Fibroblast of skin of right quadriceps (primary cell): ENCODE measurements at places on chromosomes 1 and 21.

DNA sequence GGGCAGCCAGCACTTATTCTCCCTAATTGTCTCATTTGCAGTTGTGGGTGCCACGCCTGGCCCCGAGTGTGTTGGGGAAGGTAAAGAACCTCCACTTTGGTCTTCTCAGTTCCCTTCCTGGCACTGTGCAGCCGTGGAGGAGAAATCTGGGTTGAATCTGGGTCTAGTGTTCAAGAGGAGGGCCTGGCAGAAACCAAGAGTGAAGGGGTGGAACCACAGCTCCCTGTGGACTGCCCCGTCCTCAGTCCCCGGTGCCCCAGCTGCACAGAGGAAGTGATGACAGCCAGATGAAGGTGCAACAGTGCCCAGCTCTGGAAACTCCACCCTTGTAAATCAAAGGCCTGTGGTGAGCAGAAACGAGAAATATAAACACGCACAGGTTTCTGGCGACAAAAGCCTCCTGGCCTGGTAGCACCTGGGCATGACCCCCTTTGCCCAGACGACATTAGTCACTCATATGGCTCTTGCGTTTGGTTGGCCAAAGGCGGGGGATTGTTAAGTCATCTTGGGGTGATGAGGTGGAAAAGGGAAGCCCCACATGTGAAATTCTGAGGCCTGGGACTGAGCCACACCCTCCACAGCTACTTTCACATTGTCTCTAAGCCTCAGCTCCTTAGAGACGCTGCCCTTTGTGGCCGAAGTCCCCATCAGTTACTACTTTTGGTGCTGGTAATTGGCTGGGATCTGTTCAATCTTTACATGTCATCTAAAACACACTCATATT is 4.2 kb upstream of the ECE1 start:
- DNase-seq, result no peak

- DNase-seq, result no peak
Measured at GRCh38 chr1:39854738-39855137, 28.6 kb downstream of the TRIT1 start.

GRCh38 chr1:232590744-232591082 is 39.2 kb downstream of the SIPA1L2 start:
- no peak for DNase-seq

- no peak for DNase-seq
Measured at GRCh38 chr1:2046174-2046917, 3.9 kb upstream of the PRKCZ start.

GRCh38 chr1:89907727-89908212 is 86.9 kb downstream of the LRRC8D start:
- DNase-seq, result peak; percentile 86

DNA sequence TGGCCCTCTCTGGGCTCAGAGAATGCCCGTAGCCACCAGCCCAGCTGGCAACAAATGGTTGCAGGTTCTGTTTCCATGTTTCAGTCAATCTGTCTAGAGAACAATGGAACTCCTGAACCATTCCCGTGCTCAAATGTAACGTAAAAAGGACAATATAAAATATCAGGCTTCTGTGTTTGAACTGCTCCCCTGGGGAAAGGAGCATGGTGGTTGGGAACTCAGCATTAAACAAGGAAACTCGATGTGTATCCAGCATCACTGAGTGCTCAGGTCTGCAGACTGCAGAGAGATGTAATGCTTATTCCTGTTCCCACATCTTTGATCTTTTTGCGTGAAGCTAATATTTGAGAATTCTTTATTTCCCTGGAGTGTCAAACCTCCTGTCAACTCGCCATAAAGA is 326.5 kb downstream of the KIF26B start:
- DNase-seq, result no peak

- DNase-seq, result peak; percentile 58
Measured at GRCh38 chr1:66274634-66275033, 259.3 kb upstream of the SGIP1 start.

DNA sequence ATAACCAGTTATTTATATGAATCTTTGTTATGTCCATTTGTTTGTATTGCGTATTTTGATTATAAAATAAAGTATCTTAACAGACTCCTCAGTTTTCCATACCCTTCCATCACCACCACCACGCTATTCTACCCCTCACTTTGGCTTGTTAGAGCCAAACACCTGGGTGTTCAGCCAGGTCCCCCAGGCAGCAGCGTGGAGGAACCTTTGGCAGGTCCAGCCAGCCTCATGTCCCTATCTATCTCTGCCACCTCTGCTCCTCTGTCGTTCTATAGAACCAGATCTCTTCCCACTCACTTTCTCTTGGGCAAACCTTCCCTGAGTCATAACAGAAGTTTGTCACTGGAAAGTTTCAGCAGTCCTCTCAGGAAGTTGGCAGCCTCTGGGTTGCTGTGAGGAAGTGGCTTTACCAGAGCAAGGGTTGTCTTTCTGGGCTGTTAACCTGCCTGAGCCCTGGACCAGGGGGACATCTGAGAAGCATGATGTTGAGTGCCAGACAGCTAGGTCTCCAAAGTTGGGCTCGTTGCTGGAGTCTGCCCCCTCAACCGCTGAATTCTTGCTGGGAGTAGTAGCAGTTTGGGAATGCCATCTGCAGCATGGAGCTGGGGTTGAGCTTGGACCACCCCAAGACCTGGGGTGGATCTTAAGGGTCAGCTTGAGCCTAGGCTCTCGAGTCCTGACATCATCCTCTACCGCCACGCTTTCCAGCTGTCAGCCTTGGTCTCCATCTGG is 996 bp upstream of the SH3BGRL3 start:
- DNase-seq, result peak; percentile 54

DNA sequence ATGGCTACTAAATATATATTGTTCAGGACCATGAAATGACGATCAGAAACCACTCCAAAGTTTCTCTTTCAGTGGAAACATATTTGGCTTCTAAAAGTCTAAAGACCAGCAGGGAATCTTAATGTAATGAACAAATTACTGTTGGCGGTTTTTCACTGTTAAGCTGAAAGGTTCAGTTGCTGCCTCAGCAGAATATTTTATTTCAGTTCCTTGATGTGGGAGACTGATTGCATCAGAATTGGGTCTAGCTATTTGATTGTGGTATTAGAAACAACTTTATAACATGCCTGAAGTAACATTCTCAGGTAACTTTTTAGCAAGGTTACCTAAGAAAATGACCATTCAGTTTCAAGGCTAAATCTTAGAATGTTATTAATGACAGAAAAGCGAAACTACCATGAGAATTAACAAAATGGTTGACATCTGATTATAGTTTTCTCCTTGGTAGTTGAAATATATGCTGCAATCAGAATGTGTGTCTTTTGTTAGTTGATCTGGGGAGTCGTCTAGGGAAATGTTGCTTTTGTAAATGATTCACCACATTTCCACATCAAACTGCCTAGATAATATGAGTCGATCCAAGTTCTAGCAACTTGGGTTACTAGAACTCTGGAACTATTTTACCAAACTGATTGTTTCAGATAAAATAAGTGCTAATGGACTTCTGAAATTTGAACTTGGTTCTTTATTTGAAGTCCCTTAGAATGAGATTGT is 200.4 kb downstream of the HMCN1 start:
- DNase-seq, result peak; percentile 81

- no peak for DNase-seq
Measured at GRCh38 chr1:20223106-20223505, 36.8 kb upstream of the PLA2G2C start.

GRCh38 chr1:31244326-31244725 is 4.6 kb upstream of the NKAIN1 start:
- no peak for DNase-seq

DNA sequence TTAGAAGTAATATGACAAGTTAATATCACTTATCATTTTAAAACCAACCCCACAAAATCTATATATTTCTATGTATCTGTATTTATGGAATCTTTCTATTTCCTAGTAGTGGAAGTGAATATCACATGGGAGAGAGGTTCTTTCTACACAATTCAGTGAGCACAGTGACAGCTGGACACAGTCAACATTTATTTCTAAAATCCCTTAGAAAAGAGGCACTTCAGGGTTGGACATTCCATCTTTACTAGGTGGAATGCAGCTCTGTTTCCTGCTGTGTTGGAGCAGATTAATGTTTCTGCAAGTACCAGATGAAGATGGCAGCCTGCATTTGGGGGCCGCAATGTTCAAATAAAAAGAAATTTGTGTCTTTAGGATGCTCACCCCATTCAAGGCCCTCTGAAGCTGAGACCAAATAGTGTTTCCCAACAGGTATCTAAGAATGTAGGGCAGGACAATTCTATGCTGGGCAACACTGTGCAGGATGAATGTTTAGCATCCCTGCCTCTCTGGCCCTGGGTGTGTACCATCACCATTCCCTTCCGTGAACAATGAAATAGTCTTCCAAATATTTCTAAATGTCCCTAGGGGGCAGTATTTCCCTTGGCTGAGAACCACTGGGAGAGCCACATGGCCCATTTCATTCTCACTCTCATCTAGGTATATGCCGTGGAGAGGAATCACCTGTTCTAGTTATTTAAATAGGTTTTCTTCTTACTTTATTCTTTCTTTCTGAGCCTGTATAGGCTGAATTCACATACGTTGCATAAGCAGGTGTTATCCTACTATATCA is 394.8 kb downstream of the PRDM2 start:
- DNase-seq, result peak; percentile 19

GRCh38 chr1:117367046-117368025 is at the start of gene MAN1A2:
Gene MAN1A2 (plus strand): TSS chr1:117367449. CDS start chr1:117368184, 735 bp downstream.
- DNase-seq, result peak; percentile 74

DNA sequence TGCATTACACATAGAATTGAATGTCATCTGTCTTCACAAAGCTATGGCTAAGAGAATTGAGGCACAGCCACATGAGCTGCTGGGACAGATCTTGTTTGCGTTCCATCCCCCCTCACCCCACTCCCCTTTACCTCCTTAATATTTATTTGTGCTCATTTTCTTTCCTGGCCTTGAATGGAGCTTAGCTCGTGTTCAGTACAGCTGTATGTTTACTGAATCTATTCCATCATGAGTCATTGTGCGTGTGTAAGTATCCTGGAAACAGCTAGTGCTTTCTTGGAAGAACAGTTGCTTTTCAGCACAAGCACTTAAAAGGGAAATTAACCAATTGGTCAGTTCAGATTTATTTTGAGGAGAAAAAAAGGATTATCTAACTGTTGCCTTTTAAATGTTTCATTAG is 14.7 kb downstream of the PROX1 start:
- DNase-seq, result peak; percentile 14

DNA sequence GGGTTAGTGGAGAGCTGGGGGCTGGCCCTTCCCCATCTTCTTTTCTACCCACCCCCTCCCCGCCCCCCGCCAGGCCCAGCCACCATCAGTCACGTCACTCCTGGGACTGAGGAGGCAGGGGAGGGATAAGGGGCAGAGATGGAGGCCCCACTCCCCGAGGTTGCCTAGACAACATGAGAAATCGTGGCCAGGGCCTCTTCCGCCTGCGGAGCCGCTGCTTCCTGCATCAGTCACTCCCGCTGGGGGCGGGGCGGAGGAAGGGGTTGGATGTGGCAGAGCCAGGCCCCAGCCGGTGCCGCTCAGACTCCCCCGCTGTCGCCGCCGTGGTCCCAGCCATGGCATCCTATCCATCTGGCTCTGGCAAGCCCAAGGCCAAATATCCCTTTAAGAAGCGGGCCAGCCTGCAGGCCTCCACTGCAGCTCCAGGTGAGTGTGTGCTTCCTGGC is 1.2 kb downstream of the AMPD2 start:
- DNase-seq, result peak; percentile 96

GRCh38 chr1:24452922-24453485 is 37.4 kb downstream of the NIPAL3 start:
- DNase-seq, result peak; percentile 27

GRCh38 chr1:78348496-78349284 is 142.1 kb upstream of the PTGFR start:
- peak; percentile 66 for DNase-seq

- DNase-seq, result no peak
Measured at GRCh38 chr1:24373044-24373443, 40.5 kb downstream of the STPG1 start.

GRCh38 chr1:94225845-94226244 is 11.5 kb downstream of the ARHGAP29 start:
- no peak for DNase-seq

GRCh38 chr1:52899445-52899894 is 22.1 kb downstream of the ECHDC2 start:
- DNase-seq, result no peak
